Mesendoderm (in vitro differentiated cells): ENCODE measurements at places on chromosomes 16 and 17.

DNA sequence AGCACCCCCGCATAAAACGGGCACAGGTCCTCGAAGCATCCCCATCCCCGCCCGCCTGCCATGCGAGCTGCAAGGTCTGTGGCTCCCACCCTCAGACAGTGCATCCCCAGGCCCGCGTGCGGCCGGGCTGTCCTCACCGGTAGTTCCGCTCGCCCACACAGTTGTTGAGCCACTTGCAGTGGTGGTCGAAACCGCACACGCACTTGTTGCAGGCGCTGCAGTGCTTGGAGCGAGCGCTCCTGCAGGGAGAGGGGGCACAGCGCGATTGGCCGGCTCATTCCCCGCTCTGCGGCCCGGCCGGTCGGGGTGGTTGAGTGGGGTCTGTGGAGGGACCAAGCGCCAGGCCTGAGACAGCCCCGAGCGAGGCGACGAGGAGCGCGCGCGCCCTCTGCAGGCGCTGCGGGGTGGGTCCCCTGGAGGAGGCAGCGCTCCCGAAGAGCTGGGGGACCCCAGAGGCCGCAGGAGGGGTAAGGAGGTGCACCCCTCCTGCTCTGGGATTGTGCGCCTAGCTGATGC lies 6.0 kb upstream of the TPPP3 start:
- DNase-seq = peak; percentile 69

- DNase-seq = peak; percentile 50
These were observed 538.9 kb downstream of the WWOX start for GRCh38 chr16:78638371-78638770.

DNA sequence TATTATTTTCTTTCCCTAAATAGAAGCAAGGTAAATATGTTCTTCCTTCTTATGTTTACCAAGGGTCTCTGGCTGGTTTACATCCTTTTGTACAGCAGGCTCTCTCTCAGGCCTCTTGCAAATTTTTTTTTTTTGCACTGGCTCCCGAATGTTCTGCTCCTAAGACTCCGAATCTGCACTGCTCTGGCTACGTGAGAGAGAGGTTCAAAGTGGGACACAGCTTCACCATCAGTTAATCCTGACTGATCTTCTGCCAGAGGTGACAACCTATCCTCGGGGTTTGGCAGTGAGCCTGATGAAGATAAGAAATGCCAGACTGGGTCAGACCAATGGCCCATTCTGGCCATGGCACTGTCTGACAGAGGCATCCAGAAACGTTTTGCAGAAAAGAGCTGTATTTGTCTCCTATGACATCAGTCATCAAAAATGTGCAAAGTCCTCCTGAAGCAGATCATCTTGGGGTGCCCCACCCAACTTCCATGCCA lies 136.9 kb downstream of the GRIN2A start:
- DNase-seq = no peak

DNA sequence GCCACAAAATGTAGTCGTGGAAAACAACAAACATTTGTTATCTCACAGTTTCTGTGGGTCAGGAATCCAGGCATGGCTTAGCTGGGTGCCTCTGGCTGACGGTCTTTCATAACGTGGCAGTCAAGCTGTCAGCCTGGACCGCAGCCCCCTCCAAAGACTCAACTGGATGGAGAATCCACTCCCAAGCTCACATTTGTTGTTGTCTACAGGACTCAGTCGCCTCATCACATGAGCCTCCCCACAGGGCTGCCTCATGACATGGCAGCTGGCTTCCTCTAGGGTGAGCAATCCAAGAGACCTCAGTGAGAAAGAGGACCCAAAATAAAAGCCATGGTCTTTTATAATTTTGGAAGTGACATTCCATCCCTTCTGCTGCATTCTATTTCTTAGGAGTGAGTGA lies 34.7 kb upstream of the AKAP1 start:
- no peak for DNase-seq

DNA sequence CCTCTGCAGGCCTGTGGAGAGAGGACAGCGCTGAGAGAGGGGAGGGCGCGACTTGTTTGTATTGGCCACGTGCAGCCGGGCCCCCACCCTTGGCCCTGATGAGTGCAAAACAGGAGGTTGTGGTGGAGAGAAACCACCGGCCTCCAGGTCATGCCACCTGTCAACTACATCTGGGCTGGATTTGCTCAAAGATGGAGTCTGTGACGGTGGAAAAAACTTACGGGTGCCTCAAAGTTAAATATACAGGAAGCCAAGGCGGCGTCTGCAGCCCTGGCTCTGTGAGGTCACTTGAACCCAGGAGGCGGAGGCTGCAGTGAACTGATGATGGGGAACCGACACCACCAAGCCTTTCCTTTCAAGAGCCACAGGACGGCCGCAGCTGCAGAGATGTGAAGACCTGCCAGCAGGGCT lies 15.7 kb downstream of the C16orf74 start:
- no peak for DNase-seq

GRCh38 chr17:50169121-50169764 lies 3.4 kb downstream of the SGCA start:
- DNase-seq = peak; percentile 87

GRCh38 chr16:79339863-79340262 lies 260.7 kb downstream of the MAF start:
- no peak for DNase-seq

- DNase-seq = peak; percentile 33
These were observed 37.2 kb upstream of the HOXB9 start for GRCh38 chr17:48663134-48663924.

DNA sequence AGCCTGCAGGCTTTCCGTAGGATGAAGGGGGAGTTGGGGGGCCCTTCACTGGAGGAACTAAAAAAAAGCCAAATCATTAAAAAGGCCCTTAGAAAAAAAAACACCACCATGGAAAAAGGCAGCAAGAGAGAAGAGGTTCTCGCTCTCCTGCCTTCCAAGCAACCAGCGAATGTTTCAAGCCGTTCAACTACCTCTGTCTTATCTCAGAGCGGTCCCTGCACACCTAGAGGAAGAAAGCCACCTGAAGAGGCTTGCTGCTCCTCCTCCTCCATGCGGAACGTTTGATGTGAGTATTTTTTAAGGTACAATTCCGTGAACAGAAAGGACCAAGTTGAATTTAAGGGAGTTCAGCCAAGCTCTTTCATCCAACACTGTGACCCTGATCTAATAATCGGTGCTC lies 9.2 kb downstream of the NXN start:
- no peak for DNase-seq

DNA sequence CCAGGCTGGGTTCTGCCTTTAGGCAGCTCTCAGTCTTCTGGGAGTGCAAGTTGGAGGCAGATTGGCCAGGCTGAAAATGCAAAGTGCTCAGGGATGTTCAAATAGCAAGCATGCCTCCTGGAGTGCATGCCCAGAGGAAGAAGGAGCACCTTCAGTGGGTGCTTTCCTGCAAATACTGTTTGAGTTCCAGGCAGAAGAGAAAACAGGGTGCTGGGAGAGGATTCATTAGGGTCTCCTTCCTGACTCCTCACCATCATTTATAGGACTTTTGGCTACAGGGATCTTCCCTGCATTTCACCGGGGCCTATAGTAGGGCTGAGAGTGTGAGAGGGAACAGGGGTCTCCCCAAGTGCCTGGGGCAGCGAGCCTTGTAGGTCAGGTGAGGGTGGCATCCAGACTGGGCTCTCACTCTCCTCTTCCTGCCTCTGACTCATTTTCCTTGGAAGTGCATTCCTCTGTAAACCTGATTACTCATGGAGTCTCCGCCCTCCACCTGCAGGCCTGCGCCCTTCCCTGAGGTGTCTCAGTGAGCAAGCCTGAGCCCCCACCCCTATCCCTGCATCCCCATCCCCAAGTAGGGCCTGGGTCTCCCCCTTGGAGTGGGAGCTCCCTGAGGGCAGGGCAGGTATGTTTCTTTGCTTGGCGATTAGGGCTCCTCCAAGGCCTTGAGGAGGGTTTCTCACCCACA lies 17.1 kb upstream of the TNS4 start:
- DNase-seq = peak; percentile 91
